H54 (cell line): ENCODE measurements at places on chromosomes 16 and 17.

- no peak for DNase-seq
Observed at GRCh38 chr16:23013484-23013883, 135.8 kb downstream of the USP31 start.

- DNase-seq: no peak
Observed at GRCh38 chr16:13926891-13927290, 6.9 kb downstream of the ERCC4 start.

DNA sequence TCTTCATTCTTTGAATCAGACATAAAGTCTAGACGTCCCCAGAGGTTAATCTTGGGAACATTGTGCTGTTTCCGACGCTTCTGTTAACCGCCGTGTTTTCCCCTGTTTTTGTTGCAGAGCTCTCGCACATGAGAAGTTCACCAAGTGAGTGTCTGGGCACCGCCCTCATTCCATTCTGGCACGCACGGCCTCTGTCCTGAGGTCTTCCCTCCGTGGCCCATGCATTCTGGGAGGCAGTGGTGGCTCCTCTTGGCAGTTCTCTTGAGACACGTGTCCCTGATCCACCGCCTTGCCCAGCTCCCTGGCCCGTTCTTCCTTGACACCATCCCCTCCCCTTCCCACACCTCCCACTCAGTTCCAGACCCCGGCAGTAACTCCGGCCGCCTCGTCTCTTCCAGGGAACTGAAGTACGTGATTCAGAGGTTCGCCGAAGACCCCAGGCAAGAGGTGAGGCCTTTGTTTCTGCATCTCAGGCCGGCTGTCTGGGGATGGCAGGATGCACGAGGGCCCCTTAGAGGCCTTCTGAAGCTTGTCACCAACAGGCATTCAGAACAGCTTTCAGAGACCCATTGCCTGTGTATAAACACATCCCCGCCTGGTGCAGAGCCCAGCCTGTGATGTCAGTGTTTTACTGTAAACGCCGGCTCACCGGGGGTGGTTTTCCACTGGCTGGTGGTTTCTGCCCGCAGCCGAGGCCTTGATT, 85.9 kb upstream of the PLCG2 start:
- DNase-seq: no peak

DNA sequence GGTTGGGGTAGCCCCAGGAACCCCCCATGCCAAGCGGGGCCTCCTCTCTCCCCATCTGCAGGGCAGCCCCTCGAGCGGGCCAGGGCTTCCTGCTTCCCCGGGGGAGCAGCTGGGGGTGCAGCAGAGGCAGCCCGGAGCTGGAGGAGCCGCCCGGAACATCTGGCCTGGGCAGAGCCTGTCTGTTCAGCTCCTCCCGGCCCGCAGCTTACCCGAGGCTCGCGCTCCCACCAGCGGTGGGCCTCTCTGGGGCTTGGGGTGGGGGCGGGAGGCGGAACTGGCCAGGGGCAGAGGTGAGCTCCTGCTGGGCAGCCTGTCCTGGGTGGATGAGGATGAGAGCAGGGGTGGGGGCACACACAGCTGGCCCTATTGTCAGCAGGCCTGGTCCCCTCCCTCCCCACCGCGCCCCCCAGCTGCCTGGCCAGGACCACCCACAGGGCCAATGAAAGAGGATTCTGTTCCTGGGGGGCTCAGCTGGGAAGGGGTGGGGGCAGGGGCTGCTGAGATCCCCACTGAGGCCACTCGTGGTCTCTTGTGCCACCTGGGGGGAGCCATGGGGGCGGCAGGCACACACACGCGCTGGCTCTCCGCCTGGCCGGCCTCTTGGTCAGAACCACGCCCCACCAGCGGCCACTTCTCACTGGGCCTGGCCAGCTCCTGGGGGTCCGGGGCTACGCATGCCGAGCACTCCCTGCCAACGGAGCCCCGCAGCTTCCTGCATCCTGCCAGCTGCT, 34.7 kb downstream of the BAHCC1 start:
- no peak for DNase-seq

DNA sequence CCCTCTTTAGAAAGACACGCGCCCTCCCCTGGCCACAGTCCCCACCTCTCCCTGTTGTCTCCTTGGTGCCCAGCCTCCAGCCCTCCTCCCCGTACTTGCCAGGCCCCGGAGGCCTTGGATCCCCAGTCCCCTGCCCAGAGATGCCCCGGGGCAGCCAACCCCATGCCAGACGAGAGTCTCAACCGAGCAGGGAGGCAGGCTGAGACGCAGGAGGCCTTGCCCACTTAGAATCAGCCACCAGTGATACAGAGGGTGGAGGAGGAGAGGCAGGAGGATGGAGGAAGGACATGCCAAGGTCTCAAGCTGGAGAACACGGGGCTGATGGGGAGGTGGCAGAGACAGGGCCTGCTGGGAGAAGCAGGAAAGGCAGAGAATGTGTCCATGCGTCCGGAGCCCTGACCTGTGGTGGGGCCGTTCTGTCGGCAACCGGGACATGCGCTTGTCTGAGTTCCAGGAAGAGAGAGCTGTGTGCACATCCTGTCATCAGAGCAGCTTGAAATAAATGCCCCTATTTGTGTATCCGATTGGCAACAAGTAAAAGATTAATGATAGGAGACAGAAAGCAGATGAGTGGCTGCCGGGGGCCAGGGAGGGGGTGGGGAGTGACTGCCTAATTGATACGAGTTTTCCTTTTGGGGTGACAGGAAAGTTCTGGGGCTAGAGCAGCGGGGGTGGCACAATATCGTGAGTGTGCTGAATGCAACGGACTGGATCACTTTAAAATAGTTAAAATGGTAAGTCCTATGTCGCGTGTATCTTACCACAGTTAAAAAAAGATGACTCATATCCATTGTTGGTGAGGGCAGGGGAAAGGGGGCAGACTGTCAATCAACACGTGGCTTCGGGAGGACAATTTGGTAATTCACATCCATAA, 44.7 kb upstream of the MEAK7 start:
- no peak for DNase-seq

GRCh38 chr17:385178-385835, 32.7 kb upstream of the RPH3AL start:
- no peak for DNase-seq

GRCh38 chr17:39688945-39689344, 1.1 kb upstream of the PGAP3 start:
- no peak for DNase-seq

DNA sequence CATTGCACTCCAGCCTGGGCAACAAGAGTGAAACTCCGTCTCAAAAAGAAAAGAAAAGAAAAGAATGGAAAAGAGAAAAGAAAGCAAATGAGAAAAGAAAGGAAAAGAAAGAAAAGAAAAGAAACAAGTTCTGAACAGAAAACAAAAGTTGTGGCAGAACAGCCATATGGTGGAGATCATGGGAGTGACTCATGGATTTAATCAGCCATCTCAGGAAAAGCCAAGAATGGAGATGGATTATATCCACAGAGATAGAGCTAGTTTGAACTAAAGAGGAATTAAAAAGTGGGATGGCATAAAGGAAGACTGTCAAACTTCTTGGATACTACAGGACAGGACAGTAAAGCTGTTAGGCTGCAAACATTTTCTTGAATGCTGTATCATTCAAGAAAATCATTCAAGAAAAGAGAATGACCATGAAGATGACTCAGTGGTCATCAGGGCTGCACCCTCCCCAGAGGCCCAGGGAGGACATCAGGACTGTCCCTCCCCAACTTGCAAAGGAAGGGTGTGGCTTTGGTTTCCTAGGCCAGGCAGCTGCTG, 120.6 kb downstream of the USP22 start:
- peak; percentile 22 for DNase-seq

- no peak for DNase-seq
Observed at GRCh38 chr16:19835968-19836421, 48.7 kb downstream of the GPRC5B start.

GRCh38 chr17:33901085-33901484, 354.0 kb upstream of the CCL2 start:
- DNase-seq: no peak

- DNase-seq: peak; percentile 79
Observed at GRCh38 chr16:86882586-86883280, 304.4 kb downstream of the FOXL1 start.

- no peak for DNase-seq
Observed at GRCh38 chr16:74950511-74950910, 34.4 kb downstream of the WDR59 start.

GRCh38 chr16:86512301-86512859, 2.1 kb downstream of the FOXF1 start:
- DNase-seq: no peak

GRCh38 chr17:30112794-30113193, 3.8 kb upstream of the NSRP1 start:
- DNase-seq: no peak

- DNase-seq: no peak
Observed at GRCh38 chr17:41308251-41308917, 725 bp downstream of the KRTAP16-1 start.

GRCh38 chr17:57537524-57538410, 207.3 kb downstream of the CCDC182 start:
- DNase-seq: no peak

- no peak for DNase-seq
Observed at GRCh38 chr17:37239690-37240334, 136.0 kb upstream of the C17orf78 start.

- no peak for DNase-seq
Observed at GRCh38 chr17:55690105-55690508, 32.6 kb downstream of the TMEM100 start.

GRCh38 chr16:79469999-79470398, 130.5 kb downstream of the MAF start:
- DNase-seq: no peak

DNA sequence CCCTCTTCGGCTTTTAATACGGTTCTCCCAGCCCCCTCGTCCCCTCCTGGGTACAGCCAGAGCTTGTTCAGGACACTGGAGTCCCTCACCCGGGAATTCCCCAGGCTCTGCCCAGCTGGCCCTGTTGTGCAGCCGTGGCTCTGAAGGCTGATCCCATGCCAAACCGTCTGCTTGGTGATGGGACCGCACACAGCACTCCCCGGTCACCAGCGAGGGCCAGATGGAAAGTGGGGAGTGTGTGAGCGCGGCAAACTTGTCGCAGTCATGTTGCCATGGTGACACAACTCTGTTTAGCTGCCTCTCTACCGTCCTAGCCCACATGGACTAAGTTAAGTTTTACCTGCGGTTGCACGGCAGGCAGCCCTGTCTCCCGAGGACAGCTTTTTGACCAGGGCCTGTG, 107.9 kb downstream of the RAP1GAP2 start:
- no peak for DNase-seq

DNA sequence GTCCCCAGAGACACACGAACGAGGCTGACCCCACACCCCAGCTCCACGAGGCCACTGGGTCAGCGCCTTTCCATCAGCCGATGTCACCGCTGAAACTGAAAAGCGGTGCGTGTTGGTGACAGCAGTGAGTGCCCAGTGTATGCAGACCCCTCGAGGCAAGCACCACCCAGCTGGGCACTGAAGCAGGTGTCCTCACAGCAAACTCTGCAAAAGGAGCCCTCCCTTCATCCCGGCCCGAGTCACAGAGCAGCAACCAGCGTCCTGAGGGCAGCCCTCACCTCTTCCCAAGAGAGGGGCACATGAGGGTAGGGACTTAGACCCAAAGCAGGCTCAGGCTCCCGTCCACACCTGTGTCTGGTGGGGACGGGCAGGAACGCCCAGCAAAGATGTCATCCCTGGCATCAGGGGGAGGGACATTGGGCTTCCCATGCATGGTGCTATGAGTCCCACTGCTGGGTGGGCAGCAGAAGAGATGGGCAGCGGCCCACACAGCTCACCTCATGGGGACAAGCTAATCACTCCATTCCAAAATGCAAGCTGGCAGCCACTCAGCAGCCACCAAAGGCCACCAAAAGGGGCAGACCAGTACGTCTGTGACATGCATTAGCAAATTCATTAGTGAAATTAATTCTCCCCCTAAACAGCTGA, 49.2 kb downstream of the RBFOX3 start:
- DNase-seq: no peak

GRCh38 chr16:10594312-10594950, 14.0 kb upstream of the EMP2 start:
- no peak for DNase-seq

GRCh38 chr17:83055911-83056582, 23.4 kb upstream of the METRNL start:
- DNase-seq: peak; percentile 77

DNA sequence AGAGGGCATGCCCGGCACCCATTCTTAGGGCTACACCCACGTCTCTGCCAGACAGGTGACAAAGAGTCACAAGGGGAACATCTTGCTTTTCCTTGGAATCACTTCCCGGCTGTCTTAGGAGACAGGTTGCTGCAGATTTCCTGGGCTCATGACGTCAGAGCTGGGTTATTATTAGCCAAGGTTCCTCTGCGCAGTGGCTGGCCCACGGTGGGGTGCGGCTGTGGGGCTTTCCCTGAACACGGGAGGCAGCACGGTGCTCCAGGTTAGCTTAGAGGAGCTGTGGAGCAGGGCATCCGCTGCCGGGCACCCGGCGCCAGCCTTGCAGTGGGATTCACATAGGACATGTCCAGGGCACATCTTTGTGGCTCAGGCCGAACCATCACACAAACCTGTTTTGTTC, 118.0 kb upstream of the PLCG2 start:
- DNase-seq: no peak

- DNase-seq: no peak
Observed at GRCh38 chr17:63120406-63120805, 154.4 kb downstream of the TANC2 start.
